ENCODE measurements at places on chromosomes 3 and 15.
A peak's percentile ranks its signal among the peaks of the same experiment; 100 is the strongest.

GRCh38 chr3:10090179-10090578 lies 17.9 kb downstream of the FANCD2OS start:
- DNase-seq, result peak; percentile 59

GRCh38 chr3:139129892-139130291 lies 85.2 kb upstream of the PRR23C start:
- DNase-seq, result no peak

GRCh38 chr3:31331278-31331677 lies 201.4 kb upstream of the STT3B start:
- DNase-seq, result no peak

DNA sequence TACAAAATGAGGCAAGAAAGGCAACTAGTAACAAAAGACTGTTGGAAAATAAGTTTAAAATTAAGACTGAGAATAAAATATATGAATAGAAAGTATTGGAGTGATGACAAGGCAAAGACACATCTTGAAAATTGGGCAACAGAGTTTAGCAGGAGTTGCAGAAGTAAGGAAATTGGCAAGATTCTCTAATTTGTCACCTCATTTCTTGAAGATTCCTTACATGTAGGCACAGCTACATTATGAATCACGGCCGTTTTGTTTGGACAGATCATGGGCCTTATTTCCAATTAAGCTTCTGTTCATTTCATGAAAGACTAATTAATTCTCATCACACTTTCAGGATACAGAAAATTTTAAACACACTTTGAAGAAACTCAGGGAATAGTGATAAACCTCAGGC lies 170.1 kb downstream of the ROBO1 start:
- DNase-seq, result no peak

DNA sequence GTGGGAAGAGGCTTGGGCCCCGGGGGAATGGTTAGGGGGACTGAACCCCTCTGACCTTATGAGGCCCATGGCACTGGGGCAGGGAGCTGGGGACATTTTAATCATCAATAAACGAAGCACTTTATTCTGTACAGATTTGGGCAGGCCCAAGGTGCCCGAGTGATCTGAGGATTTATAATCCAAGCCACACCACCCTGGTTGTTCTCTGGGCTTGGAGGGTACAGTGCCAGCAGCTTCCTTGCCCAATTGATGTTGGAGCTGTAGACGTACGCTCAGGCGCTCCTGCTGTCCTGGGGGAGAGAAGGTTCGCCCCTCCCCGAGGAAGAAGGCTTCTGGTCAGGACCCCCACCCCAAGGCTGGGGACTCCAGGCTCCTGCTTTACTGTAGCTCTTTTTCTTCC lies 12.5 kb downstream of the ZBTB47 start:
- peak; percentile 42 for DNase-seq

GRCh38 chr3:30945291-30945690 lies 50.8 kb upstream of the GADL1 start:
- no peak for DNase-seq

DNA sequence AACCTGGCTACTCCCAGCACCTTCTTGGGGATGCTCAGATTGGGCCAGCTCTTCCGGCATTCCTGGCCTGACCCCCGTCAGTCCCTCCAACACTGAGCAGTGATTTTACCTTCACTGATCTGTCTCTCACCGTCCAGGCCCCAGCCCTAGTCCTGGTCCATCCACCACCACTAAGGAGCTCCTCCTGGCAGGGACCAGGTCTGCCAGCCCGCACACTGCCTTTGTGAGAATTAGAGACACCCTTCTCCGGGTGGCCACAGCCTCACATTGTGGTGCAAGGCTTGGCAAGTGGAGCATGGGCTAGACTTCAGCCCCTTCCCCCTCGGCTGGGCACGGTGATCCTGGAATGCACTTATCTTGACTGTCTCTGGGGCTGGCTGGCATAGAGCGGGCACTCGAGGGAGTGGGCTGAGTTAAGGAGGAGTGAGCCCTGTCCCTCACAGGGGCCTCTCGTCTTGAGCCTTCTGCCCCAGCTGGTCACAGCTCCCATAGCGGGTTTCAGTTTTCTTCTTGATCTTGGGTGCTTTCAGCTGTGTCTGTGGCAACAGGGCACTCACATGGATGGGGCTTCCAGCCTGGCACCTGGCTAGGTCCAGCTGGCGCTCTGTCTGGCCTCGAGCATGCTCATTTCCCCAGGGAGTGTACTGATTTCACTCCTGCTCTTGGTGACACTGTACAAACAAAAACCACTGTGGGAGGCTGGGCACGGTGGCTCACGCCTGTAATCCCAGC lies 53.9 kb downstream of the LINGO1 start:
- DNase-seq, result no peak

DNA sequence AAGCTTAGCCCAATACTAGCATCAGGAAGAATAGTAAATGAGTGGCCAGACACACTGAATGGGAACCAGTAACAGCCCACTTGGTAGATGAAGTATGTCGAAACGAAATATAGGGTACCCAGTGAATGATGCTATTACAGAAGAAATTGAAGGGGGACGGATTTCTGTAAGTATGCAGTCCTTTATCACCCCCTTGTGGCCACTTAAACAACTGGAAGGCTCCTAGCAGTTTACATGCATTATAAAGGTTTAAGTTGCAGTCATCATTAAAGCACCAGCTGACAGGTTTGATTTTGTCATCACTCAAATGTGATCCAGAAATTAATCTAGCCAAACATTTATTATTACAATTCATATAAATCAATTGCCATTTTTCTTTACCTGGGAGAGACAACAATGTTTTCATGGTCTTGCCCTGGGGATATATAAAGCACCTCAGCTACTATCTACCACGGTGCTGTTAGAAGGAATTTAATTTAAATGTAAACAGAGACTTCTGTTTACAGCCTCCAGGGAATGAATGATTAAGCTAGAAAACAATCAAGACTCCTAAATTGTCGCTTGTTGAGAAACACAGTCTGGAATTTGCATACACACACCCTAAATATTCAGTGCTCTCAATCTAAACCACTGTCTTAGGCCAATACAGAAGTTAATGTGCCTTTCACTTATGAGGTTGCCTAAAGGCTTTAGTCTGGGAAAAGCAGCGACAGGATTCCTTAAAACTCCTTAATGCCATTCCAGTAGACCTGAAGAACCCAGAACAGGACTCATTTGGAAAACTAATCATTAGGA lies 7.8 kb downstream of the EIF1B start:
- DNase-seq, result peak; percentile 38

DNA sequence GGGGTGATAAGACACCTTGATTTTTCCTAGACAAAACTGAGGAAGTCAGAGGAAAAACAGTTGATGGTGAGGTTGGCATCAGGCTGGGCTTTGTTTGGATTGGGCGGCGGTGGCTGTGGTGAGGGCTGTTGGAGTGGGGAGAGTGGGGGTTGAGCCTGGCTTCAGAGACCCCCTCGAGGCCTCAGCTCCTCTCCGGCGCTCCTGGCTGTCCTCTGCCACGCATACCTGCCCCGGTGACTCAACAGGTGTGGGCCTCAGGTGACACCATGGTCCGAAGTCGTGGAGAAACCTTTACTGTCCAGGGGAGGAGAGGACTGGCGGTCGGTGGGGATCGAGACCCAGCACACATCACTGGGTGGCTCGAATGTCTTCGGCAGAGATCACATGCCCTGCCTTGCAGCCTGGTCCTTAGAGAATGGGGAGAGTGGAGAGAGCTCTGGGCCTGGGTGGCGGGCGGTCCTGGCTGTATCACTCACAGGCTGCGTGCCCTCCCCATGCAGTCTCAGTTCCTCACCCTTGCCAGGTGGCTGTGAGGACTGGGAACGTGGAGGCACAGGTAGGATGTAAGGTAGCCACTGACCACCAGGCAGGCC lies 2.6 kb downstream of the APBA2 start:
- DNase-seq, result no peak

GRCh38 chr3:178483704-178484103 lies 52.5 kb upstream of the KCNMB2 start:
- DNase-seq, result no peak

- no peak for DNase-seq
These were observed 37.3 kb downstream of the ZBTB38 start for GRCh38 chr3:141405591-141405990.

DNA sequence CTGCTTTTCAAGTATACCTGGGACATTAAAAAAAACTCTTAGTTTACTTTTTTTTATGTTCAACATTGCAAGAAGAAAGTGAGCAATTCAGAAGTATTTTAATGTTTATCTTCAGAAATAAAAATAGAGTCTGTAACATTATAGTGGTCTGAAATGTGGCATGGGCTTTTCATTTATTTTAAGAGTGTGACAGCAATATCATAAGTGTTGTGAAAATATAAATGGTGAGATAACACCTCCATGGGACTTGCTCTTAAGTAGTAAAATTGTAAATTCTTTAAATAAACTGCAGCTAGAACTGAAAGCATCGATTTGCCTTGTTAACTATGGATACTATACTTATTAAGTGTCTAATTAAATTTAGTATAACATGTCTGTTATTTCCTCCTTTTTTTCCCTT lies 48.8 kb upstream of the ZCWPW2 start:
- no peak for DNase-seq

- no peak for DNase-seq
These were observed 245.7 kb downstream of the XXYLT1 start for GRCh38 chr3:195025056-195025883.

DNA sequence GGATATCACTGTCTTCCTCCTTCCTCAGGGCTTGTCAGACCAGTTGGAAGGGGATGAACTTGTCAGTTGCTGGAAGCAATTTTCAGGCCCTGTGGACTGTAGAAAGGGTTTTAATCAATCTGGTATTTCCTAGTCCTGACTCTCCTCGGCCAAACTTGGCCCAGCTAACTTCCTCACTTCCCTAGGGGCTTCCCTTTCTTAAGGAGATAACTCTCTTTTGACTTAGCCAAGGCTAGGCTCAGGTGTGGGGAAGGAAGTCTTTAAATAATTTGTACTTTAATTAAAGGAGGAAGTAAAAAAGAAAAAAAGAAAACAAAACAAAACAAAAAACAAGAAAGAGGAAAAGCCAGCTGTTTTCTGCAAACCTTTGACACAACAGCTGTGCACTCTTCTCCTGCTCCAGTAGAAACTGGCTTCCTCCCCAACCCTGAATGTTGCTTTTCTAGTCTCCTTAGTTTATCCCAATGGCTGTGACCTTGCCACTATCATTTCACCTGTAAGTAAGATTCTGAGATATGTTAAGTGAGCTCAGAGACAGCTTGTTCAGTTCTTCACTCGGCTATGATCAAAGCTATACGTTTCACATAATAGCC lies 53.0 kb upstream of the ST3GAL6 start:
- DNase-seq, result no peak

- no peak for DNase-seq
These were observed 957 bp downstream of the ADCY5 start for GRCh38 chr3:123447749-123448517.

- no peak for DNase-seq
These were observed 50.1 kb upstream of the MBNL1 start for GRCh38 chr3:152218602-152219001.

GRCh38 chr15:80684697-80685096 lies 10.4 kb upstream of the ABHD17C start:
- no peak for DNase-seq

- no peak for DNase-seq
These were observed at the start of gene ITIH4 for GRCh38 chr3:52830535-52831258. Gene ITIH4, minus strand, starts transcription at chr3:52830672. Its CDS starts 30 bp downstream, at chr3:52830642.

GRCh38 chr3:150610785-150611184 lies 7.7 kb downstream of the SELENOT start:
- DNase-seq, result no peak

- no peak for DNase-seq
These were observed 2.0 kb downstream of the MST1R start for GRCh38 chr3:49901366-49902339.

GRCh38 chr3:72489901-72490300 lies 358.3 kb downstream of the SHQ1 start:
- DNase-seq, result no peak

GRCh38 chr3:116281313-116282143 lies 163.8 kb downstream of the LSAMP start:
- no peak for DNase-seq

GRCh38 chr3:160973067-160973809 lies 131.9 kb downstream of the B3GALNT1 start:
- DNase-seq, result no peak

DNA sequence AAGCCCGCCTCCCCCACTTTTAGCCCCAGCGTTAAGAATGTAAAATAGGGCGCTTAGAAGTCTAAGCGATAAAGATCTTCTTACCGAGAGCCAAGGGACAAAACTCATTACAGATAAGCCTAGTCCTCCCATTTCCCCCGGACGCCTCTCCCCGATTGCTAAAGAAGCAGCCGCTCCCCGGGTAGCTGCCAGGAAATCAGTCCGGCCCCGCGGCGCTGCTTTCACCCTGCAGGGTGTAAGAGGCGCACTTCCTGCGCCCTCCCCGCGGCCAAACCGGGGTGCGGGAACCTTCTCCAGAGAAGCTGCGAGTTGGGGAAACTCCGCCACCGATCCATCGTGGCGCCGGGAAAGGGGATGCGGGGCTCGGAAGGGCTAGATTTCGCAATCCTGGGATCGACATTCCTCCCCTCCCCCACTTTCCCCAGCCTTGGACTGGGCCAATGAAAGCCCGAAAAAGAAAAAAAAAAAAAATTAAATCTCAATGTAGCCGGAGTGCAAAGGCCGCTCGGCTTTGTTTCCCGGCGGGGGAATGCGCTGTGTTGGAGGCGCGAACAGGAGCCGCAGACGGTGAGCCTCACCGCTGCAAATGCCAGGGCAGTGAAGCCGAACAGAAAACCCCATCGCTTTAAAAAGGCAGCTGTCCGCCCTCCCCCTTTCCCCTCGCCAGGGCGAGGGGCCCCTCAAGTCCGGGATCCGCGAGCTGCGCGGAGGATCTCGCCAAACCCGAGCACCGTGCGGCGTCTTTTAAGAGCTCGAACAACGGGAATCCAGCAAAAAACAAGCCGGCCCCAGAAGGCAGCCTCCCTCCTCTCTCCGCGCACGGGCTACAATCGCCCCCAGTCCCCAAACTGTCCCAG lies 626 bp upstream of the PTPRG start:
- peak; percentile 87 for DNase-seq

DNA sequence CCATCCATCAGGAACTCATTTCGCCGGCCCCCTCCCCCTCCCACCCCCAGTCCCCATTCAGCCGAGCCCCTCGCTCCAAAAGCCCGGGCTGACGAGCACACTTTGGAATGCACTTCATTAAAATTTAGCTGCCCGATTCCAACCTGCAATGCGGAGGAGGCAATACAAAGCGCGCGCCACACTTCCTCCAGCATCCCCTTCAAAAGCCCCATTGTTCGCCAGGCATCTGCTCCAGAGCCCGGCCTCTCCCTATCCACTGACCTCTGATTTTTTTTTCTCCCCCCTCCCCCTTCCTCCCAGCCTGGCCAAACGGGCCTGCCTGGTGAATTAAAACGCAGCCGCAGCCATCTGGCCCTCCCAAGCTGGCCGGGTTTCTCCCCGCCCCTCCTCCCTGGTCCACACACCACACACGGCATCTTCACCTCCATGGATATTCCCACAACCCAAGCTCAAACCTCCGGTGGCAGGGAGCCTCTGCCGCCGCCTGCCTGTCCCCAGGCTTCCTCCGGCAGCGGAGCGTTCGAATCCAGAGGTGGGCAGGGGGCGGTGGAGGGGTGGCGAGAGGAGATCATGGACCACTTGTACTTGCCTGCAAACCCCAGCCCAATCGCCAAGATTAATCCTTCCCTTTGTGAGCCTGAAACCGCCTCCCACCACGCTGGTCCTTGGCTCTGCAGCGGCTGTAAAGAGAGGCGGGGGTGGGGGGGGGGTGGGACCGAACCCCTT lies 441.3 kb downstream of the MAGI1 start:
- no peak for DNase-seq

- DNase-seq, result no peak
These were observed 63.2 kb downstream of the PDZRN3 start for GRCh38 chr3:73561494-73561893.

Data from Peyer's patch (tissue), 4 donors.